CD4-positive, alpha-beta T cell (primary cell): ENCODE measurements at places on chromosomes 2 and 18.

GRCh38 chr2:148887350-148888002 lies 12.4 kb downstream of the KIF5C start:
- no peak for DNase-seq

GRCh38 chr2:75503048-75503607 lies 57.6 kb downstream of the EVA1A start:
- no peak for DNase-seq

GRCh38 chr2:109428841-109429566 lies 184.8 kb downstream of the SEPTIN10 start:
- DNase-seq, result no peak

GRCh38 chr18:22230471-22230945 lies 61.1 kb downstream of the GATA6 start:
- DNase-seq, result no peak

DNA sequence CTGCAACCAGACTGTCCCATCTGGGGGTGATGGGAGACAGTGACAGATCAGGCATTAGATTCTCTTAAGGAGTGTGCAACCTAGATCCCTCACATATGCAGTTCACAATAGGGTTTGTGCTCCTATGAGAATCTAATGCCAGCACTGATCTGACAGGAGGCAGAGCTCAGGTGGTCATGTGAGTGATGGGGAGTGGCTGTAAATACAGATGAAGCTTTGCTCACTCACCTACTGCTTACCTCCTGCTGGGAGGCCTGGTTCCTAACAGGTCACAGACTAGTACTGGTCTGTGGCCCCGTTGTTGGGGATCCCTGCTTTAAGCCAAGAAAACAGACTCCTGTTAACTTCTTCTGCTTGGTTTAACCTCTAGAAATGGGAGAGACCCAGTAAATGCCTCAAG lies 3.2 kb downstream of the CYP27A1 start:
- no peak for DNase-seq

DNA sequence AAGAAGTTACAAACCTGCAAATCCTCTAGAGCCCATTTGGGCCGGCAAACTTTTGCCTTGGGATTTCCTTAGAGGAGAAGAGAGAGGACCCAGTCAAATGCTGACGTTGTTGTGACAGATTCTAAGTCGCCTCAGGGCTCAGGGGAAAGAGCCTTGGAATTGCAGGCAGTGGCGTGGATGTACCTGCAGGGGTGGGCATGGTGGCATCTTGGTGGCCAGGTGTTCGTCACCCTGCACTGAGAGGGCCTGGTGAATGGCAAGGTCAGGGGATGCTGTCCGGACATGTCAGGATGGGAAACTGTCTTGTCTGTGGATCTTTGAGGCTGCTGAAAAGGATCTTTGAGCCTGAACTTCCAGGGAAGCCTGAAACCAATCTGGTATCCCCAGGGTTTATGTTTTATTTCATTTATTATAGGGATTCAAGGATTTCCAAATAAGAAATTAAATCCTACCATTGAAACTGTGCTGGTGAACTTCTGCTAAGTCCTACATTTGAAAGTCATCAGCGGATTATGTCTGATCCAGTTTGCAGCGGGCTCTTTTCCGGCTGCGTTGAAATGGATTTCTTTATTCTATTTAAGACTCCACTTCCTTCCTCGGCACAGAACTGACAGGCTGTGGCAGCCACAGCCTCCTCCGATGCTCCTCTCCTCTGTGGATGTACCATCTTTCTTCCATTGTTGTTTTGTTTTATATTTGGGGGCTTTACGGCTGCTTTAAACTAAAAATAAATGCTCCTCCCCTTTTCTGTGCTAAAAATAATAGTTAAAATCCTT lies 207.6 kb downstream of the AGAP1 start:
- no peak for DNase-seq

GRCh38 chr2:2914252-2914651 lies 463.4 kb downstream of the EIPR1 start:
- no peak for DNase-seq

DNA sequence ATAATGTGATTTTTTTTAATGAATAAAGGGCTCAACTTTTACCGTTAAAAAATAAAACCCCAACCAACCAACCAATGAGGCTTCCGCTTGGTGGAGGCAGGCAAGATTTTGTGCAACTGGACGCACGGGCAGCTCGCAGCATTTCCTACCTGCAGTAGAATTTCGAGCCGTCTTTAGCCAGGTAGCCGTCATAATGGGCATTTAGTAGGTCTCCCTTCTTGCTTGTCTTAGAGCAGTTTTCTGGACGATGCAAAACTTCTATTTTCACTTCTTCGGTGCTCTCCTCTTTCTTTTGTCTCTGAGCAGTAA lies 316 bp downstream of the FKBP7 start:
- no peak for DNase-seq

GRCh38 chr2:128644718-128645256 lies 326.1 kb upstream of the HS6ST1 start:
- no peak for DNase-seq

GRCh38 chr18:41767960-41768359 lies 187.1 kb upstream of the PIK3C3 start:
- no peak for DNase-seq

DNA sequence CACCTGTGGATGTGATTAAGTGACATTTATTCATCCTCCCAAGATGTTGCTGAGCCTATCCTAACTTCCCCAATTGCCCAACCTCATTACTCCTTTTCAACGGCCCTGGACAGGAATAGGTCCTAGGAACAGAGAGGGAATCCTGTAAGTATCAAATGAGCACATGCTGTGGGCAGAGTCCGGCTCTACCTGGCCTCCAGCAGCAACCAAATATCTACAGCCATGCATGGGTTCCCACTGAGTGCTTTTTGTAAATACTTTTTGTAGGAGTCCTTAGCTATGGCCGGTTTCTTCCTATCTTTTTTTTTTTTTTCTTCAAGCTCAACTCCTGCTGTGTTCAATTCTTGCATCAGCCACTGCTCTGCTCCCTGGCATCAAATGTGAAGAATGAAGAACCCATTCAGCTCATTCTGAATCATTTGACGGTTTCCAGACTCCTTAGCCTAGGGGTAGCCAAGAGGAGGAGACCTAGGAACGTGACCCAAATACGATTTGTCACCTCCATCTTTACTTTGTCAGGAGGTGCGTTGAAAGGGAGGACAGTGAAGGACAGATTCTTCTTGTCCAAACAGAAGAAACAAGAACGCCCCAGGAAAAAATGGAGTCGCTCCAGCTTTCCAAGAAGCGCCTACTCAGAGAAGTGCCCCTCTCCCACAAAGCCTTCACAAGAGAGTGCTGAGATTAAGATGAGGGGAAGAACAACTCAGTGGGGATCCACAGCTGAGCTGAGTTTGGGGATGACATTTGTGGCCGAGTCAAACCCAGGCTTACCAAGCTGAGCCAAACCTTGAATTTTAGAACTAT lies 46.7 kb upstream of the LCLAT1 start:
- no peak for DNase-seq

DNA sequence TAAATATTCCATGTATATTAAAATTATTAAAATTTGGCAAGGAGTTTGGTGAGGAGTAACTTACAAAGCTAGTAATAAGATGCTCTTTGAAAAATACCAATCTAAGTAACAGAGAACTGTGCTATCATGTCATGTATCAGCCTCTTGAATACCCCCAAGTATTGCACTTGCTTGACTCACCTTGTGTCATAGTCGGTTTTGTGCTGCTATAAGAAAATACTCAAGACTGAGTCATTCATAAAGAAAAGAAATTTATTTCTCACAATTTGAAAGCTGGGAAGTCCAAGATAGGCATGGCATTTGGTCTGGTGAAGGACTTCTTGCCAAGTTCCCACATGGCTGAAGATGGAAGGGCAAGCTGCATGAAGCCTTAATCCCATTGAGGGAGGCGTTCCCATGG lies 179.2 kb downstream of the MEMO1 start:
- no peak for DNase-seq

DNA sequence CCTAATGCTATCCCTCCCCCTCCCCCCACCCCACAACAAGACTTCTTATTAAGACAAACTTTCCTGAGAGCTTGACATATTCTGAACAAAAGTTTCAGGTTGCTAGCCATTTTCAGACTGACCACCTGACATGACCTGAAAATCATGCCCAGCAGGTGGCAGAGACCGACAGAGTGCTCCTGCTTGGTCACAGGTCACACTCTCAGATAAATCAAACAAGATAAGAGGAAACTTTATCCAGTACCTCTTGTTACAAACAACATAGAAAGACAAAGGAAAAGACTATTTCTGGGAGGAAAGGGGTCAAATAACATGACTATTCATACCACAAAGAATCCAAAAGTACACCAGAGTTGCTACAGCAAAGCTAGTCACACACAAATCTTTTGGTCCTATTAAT lies 107.4 kb downstream of the TMEM200C start:
- DNase-seq, result no peak

DNA sequence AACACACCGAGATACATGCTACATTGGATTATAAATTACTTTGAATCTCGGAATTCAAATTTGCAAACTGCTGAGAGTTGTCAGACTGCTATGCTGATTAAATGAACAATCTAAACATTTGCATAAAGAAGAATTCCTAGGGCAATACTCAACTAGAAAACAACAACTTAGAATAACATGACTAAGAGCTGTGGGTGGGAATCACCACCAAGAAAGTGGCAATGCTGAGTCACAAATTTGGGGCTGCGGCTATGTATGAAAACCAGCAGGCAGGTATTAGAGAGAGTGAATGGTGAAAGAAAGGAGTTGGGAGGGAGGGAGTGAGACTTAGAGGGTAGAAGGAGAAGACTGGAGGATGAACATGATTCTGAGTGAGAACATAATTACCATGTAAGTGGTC lies 559.5 kb downstream of the PIK3C3 start:
- DNase-seq, result no peak

DNA sequence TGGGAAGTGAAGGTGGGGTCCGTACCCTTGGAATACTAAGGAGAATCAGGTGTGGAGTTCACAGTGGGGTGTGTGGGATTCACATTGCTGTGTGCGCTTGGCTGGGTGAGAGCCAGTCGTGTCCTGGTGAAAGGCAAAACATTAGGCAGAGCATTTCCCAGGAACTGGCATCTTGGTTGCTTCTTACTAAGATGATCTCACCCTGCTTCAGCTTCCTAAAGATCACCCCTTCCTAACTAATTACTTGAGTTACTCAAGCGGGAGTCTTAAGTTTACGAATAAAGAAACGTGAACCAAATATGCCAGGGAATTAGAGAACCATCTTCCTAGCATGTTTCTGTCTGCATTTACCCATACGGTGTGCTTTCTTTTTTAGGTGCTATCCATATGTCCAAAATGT lies 122.9 kb downstream of the NCK2 start:
- no peak for DNase-seq

GRCh38 chr2:187936228-187936627 lies 355.4 kb upstream of the GULP1 start:
- DNase-seq, result no peak

DNA sequence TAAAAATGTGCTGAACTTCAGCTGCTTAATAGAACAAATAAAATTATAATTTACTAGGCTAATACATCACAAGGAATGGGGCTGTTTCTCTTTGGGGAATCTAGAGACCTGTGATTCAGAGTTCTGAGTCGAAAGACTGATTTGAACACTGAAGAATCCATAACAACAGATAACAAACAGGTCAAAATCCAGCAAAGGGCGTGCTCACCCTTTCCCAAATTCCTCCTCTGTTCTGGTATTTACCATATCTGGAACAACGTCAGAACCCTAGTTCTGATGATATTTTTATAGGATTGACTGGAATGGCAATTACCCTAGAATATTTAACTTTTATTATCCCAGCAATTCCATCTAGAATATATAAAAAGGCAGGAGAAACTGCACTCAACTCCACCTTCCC lies 66.0 kb upstream of the ITGA6 start:
- DNase-seq, result no peak

DNA sequence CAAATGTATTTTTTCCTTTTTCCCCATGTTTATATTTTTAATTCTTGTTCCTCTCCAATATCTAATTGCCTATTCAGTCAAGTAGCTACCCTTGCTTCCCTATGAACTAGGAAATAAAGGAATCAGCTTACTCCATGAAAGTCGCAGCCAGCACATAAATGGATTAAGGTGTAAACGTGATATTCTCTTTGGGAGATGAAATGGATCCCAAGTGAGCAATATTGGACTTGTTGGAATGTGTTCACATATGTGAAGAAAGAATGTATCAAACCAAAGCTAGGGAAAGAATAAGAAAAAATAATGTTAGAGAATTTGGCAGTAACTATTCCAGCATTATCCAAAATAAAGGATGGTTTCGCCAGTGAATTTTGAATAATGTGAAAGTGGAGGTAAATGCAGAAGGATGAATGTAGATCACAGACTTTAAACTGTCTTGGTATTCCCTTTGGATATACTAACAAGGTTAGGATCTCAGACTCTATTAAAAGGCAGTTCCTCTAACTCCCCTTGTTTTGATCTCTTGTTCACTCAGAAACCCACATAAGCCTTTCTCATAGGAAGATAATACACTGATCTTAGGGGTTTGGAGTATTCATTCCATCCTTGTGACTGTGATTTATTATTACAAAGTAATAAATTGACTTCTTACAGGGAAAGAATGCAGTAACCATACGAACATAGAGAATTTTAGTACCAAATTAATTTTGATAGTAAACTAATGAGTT lies 208.1 kb downstream of the BABAM2 start:
- no peak for DNase-seq

- DNase-seq, result no peak
These were observed 153.7 kb downstream of the SOX11 start for GRCh38 chr2:5845798-5846330.

DNA sequence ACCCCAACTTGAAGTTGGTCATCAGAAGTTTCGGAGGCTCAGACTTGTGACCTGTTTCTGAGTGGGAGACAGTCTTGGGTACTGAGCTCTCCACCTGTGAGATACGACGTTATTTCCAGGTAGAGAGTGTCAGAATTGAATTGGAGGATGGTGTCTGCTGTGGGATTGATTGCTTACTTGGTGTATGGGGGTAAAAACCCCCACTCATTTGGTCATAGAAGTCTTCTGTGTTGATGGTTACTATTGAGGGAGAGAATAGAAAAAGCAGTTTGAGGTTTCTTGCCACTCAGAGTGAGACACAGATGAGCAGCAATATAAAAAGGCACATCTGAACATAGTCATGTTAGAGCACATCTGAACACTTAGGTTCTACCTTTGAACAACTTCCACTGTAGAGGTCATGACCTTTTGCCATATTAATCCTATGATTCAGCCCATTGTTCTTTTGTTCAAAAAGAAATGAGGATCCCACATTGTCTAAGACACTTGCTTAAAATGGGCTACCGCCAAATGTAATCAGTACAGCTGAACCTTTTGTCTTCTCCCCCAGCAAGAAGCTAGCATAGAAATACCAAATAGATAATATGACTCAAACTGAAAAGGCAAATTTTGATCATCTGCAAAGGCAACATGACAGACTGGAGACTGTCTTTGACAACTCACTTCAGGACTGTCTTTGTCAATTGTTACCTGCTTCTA lies 73.3 kb downstream of the NAB1 start:
- DNase-seq, result no peak

- DNase-seq, result no peak
These were observed 109.1 kb upstream of the FBXO11 start for GRCh38 chr2:48015421-48015820.

DNA sequence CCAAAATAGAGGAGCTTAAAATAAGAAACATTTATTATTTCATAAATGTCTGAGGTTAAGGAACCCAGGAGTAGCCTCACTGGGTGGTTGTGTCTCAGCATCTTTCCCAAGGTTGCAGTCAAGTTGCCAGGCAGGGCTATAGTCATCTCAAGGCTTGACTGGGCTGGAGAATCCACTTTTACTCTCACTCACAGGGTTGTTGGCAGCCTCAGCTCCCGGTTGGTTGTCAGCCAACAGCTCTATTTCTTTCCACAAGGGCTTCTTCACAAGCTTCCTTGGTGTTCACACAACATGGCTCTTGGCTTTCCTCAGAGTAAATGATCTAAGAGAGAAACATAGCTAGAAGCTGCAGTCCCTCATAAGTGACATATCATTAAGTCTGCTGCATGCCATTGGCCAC lies 55.6 kb upstream of the TEX51 start:
- no peak for DNase-seq
